ENCODE measurements at places on chromosomes 6 and 20. TPM values are rescaled to one million over a fixed set of nuclear protein-coding genes. Genes with fewer than 3 reads are reported as not detected.

GRCh38 chr6:16413399-16413798 lies 175.0 kb downstream of the GMPR start:
- no peak for DNase-seq

DNA sequence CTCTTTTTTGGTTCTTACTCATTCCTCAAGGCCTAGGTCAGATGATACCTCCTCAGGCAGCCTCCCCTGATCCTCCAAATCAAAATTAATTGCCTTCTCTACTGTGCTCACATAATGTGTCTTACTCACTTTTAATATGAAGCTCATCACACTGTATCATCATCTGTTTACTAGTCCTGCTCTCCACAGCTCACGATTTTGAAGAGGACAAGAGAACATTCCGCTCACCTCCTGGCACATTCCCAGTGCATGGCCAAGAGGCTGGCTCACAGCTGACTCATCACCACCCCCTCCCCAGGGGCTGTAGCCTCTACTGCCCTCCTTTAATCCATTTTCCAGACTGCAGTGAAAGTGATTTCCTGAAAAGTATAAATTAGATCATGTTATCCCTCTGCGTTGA lies 133.1 kb downstream of the ALDH8A1 start:
- no peak for DNase-seq

DNA sequence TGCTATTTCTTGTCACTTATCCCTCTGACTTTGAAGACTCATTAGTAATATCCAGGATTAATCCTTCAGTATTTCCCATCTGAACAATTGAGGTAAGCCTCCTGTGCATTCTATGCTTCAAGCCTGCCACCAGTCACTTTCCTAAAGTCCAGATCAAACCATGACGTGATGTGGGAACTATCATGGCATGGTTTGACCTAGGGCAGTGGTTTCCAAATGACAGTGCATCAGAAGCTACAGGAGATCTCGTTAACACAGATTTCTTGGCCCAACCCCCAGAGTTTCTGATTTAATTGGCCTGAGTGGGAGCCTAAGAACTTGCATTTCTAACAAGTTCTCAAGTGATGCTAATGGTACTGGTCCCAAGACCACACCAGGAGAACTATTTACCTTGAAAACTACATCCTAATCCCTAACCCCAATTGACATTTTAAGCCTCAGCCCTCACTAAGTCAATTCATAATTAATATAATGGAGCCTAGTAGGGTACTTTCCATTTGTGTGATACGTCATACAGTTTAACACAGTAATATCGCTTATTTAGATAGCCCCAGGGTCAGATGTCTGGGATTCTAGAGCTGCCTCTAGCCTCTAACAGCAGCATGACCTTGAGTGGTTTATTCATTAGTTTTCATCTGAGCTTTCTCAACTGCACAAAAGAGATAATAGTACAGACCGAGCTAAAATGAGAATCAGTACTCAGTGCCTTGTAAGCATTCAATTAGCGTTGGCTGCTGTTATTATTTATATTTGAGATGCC lies 907.6 kb downstream of the TFAP2A start:
- DNase-seq: no peak

DNA sequence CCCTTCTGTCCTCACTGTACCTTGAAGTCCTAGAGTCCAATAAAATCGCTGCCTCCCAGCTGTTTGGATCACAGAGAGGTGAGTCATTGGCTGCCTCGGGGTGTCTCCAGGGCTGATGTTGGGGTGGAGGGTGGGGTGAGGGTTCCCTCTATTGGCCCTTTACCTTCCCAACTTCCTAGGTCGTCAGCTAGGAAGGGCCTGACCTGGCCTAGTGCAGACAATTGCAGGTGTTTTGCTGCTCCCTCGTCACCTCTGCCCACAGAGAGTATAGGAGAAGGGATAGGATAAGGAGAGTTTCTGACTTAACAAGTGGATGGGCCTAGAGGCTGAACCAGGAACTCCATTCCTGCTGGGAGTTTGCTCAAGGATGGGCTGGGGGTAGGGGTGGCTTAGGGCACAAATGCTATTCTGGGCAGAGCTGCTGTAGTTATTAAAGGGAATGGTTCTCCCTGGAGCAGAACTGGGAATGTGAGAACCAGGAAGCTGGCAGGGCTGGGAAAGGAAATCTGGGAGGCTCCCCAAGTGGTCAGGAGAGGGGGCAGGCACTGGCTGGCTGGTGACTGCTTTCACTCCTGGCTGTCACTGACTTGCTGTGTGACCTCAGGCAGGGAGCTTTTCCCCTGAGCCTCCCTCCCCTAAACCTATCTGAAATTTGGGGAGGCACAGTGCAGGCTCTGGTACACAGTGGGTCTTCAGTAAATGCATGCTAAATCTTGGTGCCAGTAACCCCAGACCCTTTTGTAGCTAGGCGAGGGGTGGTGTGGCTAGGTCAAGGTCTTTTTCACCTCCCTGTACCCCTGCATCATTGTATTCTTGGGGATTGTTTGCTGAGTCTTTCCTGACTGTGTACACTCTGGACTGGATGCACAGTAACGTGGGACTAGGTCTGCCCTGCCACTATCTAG lies 1.5 kb downstream of the TP53INP2 start:
- no peak for DNase-seq

E2F1 gene
- 2.2 TPM for total RNA-seq

MYBL2 gene
- not detected for total RNA-seq

- no peak for DNase-seq
Measured at GRCh38 chr20:59063358-59064213, 21.0 kb upstream of the PRELID3B start.

NFS1 gene
- 41.1 TPM for total RNA-seq

CCM2L gene
- 5.4 TPM for total RNA-seq

GRCh38 chr6:25640446-25640845 lies 11.6 kb upstream of the SCGN start:
- DNase-seq: no peak

ZNF831 gene
- total RNA-seq: 0.84 TPM

GRCh38 chr6:43242908-43243663 lies at the start of gene TTBK1:
Gene TTBK1, plus strand, starts transcription at chr6:43243481. Its CDS starts 3,180 bp downstream, at chr6:43246661.
- DNase-seq: no peak

NRSN1 gene
- total RNA-seq: not detected

GRCh38 chr20:54710341-54710740 lies 234.9 kb downstream of the DOK5 start:
- DNase-seq: no peak

DNA sequence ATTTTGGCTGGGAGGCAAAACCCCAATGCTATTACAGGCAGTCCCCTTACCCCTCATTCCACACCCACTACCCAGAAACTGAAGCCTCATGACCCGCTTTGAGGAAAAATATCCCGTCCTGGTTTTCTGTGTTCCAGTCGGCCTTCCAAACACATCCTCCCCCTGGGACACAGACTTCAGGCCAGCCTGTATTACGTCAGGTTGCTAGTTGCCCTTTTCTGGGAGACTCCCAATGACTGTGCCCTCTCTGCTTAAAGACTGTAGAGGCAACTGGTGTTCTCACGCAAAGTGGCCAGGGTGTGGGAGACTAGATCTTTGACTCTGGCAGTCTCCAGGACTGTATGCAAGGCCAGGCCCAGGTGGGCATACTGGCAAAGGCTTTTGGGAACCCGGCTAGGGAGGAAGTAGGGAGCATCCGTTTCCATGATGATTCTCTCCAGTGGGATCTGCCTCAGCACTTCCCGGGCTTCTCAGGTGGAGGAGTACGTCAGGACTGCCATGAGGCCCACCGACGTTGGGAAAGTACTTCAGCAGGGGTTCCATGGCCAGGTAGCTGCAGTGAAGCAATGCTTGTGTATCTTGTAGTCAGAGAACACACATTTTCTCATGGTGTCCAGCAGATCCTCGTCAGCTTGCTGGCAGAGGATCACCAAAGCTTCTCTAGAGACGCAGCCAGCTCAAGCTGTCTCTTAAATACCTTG lies 34.9 kb downstream of the DYNLT1 start:
- no peak for DNase-seq

DNA sequence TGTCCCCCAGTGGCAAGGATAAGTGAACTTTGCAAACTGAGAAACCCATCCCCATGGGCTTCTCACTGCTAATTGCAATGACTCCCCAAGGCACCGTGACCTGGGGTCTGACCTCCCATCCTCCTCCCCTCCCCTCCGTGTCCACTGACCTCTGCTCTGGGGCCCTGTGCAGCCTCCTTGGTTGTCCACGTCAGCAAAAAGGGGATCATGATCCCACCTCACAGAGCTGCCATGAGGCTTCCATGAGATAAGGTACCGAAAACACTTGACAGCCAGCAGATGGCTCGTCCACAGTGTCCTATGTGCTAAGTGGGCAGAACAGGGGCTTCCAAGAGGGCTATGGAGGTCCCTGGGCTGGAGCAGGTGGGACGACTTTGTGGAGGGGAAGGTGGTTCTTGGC lies 104.5 kb downstream of the GRM4 start:
- no peak for DNase-seq

Data from tibial nerve (tissue), 4 donors.